ENCODE measurements at places on chromosomes 5 and 9.

DNA sequence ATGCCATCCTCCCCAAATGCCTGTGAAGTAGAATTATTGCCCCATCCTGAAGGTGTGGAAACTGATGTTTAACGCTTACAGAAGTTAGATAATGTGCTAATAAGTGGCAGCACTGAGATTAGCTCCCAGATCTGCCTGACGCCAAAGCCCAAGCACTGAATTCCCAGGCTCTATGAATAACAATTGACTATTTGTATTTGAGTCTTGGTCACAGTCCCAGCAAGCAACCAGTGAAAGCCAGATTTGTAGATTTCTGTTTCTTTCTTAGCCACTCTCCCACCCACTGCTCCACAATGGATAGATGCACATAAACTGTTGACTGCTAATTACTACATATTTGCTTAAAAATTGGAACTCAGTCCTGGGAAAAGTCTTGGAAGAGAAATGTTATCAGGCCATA, 34.4 kb downstream of the FAM240B start:
- no peak for DNase-seq

DNA sequence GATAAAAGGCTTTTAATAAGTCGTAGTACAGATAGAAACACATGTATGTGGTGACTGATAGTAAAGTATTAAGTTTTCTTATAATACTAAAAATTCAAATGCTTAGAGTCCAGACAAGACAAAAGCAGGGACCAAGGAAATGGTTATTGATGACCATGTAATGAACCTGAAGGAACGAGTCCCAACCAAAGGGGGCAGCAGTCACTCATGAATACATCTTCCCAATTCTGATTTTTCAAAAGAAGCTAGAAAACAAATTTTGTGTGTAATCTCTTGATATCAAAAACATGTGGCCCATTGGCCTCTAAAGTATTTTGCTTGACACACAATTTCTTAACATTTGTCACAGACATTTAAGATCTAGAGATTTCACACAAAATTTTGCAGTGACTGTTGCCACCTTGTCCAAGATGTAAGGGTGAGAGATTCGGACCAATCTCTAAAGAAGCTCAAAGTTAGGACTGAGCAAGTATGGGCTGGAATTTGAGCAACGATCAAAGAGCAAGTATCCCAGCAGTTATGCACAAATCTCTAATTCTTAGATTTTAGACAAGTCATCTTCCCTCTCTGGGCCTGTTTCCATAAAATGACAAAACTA, 66.8 kb downstream of the ARL15 start:
- peak; percentile 65 for DNase-seq

- DNase-seq, result peak; percentile 64
These were observed at the start of gene PRR16 for GRCh38 chr5:120463991-120464626. PRR16 (plus strand) TSS chr5:120464300.

GRCh38 chr9:126755317-126755875, 49.4 kb upstream of the ZBTB43 start:
- no peak for DNase-seq

All from fibroblast of the aortic adventitia (primary cell).